ENCODE measurements at places on chromosomes 4 and X. TPM values are rescaled to one million over a fixed set of nuclear protein-coding genes. Genes with fewer than 3 reads are reported as not detected.

- DNase-seq, result no peak
Measured at GRCh38 chrX:119401569-119401968, 2.4 kb downstream of the SLC25A43 start.

- DNase-seq, result no peak
Measured at GRCh38 chr4:119299741-119300100, 22.2 kb downstream of the FABP2 start.

DNA sequence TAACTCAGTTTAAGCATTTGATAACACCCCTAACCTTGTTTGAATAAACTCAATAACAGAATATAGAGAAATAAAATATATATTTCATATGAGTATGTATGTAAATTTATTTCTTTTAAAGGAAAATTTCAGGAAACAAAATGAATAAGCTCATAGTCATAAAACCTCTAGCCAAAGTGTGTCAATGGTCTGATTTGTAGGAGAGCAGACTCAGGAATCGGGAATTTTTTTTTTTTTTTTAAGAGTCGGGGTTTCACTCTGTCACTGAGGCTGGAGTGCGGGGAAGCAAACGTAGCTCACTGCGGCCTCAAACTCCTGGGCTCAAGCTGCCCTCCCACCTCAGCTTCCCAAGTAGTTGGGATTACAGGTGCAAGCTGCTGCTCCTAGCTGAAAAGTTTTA is 2.4 kb downstream of the PKD2 start:
- no peak for DNase-seq

ZGRF1 gene
- total RNA-seq, result 10.6 TPM

ING2 gene
- total RNA-seq, result 13.6 TPM

Data from sciatic nerve (tissue), 2 donors.